Head of caudate nucleus (tissue), 42 donors: ENCODE measurements at places on chromosomes 16 and 17.

DNA sequence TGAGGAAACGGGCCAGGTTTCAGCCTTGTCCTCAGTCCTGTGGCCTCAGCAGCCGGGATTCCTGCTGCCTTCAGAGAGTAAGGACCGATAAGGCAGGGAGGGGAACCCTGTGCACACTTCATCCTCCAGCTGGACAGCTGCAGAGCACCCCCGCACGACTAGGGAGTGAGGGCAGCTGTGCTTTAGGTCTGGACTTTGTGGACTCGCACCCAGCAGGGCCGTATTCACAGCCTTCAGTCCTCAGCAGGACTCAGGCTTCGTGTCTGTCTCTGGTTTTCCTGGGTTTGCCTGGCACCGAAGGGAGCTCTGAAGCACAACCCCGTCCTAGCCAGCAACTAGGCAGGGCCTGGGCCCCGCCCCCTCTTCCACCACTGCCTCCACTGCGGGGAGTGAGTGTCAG, 45.8 kb upstream of the CACNG5 start:
- DNase-seq = no peak

- no peak for DNase-seq
Observed at GRCh38 chr17:50465635-50466034, 3.0 kb downstream of the CHAD start.

DNA sequence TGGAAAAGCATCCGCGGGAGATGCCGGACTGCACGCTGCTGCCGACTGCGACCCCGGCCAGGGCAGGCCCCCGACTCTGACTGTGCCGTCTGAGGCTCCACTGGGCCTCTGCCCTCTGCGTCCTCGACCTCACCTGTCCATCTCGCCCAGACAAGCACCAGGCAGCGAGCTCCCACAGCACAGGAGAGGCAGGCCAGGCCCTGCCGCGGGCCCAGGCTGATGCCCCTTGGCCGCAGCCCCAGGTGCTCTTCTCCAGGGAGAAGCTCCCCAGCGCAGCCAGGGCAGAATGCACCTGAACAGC, 98.1 kb upstream of the DNAH17 start:
- DNase-seq = no peak

- no peak for DNase-seq
Observed at GRCh38 chr17:55390364-55390977, 31.2 kb downstream of the MMD start.

DNA sequence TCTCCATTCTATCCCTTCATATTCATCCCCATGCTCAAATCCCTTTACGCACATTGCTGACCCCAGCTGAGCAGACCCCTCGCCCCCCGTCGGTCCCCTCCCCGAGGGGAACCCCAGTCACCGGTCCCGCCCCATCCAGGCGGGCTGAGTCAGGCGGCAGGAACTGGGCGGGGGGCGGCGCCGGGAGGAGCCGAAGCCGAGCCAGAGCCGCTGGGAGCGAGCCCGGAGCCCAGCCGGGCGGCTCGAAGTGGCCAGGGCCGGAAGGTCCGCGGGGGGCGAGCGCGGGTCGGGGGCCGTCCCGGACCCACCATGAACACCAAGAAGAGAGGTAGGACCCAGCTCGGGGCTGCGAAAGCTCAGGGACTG, 8.6 kb downstream of the RIPOR1 start:
- DNase-seq = no peak

GRCh38 chr16:57017251-57017650, 27.9 kb downstream of the NLRC5 start:
- no peak for DNase-seq

DNA sequence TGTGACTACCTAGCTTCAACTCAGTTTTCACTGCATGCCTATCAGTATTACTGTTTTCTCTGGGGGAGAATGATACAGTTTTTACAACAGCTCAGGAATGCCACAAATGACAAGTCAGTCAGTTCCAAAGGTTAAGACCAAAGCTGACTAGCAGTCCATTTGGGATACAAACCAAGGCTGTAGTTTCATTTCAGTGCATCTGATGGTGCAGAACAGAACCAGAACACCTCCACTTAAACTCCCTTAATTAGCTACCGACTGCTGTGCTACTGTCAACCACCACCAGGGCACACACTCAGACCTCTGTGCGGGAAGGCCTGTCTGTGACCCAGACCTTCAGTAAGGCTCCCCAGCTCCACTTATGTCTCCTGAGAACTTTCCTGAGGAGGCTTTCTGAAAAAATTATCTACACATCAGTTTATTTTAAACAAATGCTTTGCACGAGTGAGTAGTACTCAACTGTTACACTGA, 20.4 kb downstream of the NFE2L1 start:
- no peak for DNase-seq

- no peak for DNase-seq
Observed at GRCh38 chr17:17129466-17129865, 76.7 kb downstream of the PLD6 start.

- DNase-seq = no peak
Observed at GRCh38 chr17:45177563-45177962, 15.9 kb downstream of the HEXIM2 start.

GRCh38 chr17:19729900-19730299, 13.5 kb upstream of the SLC47A2 start:
- DNase-seq = no peak

- DNase-seq = no peak
Observed at GRCh38 chr17:9279893-9280292, 258.6 kb downstream of the NTN1 start.

- no peak for DNase-seq
Observed at GRCh38 chr17:74240618-74241205, 27.3 kb downstream of the TTYH2 start.

GRCh38 chr17:50916708-50917417, 50.7 kb upstream of the TOB1 start:
- no peak for DNase-seq

GRCh38 chr17:40151414-40151963, 11.2 kb downstream of the CASC3 start:
- DNase-seq = no peak

DNA sequence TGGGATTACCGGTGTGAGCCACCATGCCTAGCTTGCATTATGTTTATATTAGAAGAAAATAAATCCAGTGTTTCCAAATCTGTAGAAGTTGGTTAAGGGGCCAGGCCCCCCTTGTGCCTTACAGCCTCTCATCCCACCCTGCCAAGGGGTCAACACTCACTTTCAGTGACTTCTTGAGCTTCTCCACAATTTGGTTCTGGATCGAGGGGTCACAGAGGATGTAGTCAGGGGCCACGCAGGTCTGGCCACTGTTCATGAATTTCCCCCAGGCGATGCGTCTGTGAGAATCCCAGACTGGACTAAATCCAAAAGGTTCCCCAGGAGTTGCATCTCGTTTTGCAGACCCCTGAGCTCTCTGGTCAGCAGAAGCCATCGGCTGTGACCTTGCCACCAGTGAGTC, 7.2 kb downstream of the ALDH3A1 start:
- no peak for DNase-seq

DNA sequence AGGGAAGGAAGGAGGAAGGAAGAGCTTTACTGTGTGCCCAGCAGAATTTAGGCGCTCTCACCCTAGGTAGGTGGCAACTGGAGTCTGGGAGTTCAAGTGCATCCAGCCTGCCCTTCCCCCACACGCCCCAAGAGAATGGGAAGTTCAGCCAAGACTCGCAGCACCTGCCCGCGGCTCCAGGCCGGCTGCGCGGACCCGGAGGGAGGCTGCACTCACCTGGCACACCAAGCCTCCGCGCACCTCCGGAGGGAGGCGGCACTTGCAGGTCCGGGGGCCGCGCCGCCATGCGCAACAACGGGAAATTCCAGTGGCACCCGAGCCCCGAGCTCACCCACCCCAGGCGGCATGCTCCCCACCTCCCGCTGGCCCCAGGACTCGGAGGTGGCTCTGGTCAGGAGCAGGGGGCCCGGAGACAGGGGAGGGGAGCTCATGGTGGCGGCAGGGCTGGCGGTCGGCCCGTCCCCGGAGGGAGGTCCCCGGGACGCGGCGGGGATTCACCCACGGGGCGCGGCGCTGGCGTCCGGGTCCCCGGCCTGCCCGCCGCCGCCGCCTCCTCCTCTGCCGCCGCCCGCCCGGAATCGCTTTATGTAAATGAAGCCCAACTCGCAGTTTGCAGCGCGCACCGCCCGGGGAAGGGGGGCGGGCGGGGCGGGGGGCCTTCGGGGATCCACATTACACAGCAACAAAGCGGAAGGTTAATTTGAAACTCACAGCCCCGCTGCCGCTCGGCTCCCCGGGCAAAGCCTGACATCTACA, at the start of gene ZFHX3:
Gene ZFHX3, minus strand, starts transcription at position 593 of the 756 bp plus-strand sequence. CDS start 87,983 bp downstream, outside the sequence.
- peak; percentile 58 for DNase-seq

- DNase-seq = no peak
Observed at GRCh38 chr17:40796846-40797245, 2.9 kb downstream of the KRT28 start.
